ENCODE measurements at places on chromosomes 3 and 15. TPM values are rescaled to one million over a fixed set of nuclear protein-coding genes. Genes with fewer than 3 reads are reported as not detected.

The RETNLB gene
- not detected for total RNA-seq

GRCh38 chr3:9767418-9767817, 2.3 kb downstream of the CAMK1 start:
- H3K4me3 ChIP-seq: peak overlapping the region; percentile 8
- H3K36me3 ChIP-seq: no peaks in the 10 kb centered on the region
- H3K4me1 ChIP-seq: peaks cover 29% of the 10 kb centered on the region
- no peak for DNase-seq
- H3K27ac ChIP-seq: no peak overlapping the region
- H3K27me3 ChIP-seq: no peaks in the 10 kb centered on the region

DNA sequence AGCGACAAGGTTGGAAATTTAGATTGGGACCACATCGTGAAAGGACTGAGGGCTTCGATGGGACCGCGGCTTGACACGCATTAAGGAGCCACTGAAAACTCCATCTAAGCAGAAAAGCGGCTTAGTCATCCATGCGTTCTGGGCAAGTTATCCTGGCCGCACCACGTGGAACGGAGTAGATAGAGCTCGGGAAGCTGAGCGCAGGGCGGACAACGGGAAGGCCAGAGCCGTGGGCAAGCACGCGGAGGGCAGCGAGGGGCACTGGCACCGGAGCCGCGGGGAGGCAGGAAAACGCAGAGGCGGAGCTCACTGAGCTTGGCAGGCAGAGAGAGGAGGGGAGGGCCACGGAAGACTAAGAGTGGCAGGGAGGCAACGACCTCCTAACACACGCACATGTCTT, 61.3 kb upstream of the VGLL4 start:
- peaks cover 2% of the 10 kb centered on the region for H3K36me3 ChIP-seq
- no peak for DNase-seq
- H3K4me1 ChIP-seq: no peaks in the 10 kb centered on the region
- peak overlapping the region; percentile 3 for H3K27ac ChIP-seq
- H3K27me3 ChIP-seq: no peaks in the 10 kb centered on the region

GRCh38 chr3:155989536-155989935, 119.1 kb downstream of the GMPS start:
- H3K36me3 ChIP-seq: no peaks in the 10 kb centered on the region
- DNase-seq: no peak
- H3K27me3 ChIP-seq: no peaks in the 10 kb centered on the region
- H3K4me3 ChIP-seq: no peak overlapping the region
- peaks cover 6% of the 10 kb centered on the region for H3K4me1 ChIP-seq

Measured in neural crest cell (in vitro differentiated cells).